ENCODE measurements at places on chromosomes 6 and 20.

GRCh38 chr6:132227904-132228303 is 173.4 kb downstream of the MOXD1 start:
- peaks cover 6% of the 10 kb centered on the region for H3K36me3 ChIP-seq
- H3K4me1 ChIP-seq: no peaks in the 10 kb centered on the region
- H3K27ac ChIP-seq: no peak overlapping the region
- DNase-seq: no peak

DNA sequence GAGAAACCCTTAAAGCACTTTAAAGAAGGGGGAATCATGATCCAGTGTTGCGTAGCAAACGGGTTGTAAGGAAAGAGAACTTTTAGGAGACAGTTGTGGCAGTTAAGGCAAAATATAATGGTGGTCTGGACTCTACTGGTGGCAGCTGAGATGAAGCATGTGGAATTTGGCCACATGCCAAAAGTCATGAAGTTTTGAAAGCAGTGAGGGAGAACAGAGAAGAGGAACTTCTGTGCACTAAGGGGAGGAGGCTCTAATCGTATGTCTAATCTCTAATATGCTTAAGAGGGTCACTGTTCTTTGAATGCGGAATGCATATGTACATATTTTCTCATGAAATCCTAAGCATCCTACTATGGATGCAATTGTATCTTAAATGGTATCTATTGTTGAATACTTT is 91.5 kb downstream of the RIMS1 start:
- no peaks in the 10 kb centered on the region for H3K4me1 ChIP-seq
- no peaks in the 10 kb centered on the region for H3K36me3 ChIP-seq
- no peak for DNase-seq
- no peak overlapping the region for H3K27ac ChIP-seq

- H3K4me1 ChIP-seq: peaks cover 6% of the 10 kb centered on the region
- H3K4me3 ChIP-seq: no peak overlapping the region
- no peak overlapping the region for H3K27ac ChIP-seq
Observed at GRCh38 chr20:59559024-59559817, 45.1 kb upstream of the PHACTR3 start.

DNA sequence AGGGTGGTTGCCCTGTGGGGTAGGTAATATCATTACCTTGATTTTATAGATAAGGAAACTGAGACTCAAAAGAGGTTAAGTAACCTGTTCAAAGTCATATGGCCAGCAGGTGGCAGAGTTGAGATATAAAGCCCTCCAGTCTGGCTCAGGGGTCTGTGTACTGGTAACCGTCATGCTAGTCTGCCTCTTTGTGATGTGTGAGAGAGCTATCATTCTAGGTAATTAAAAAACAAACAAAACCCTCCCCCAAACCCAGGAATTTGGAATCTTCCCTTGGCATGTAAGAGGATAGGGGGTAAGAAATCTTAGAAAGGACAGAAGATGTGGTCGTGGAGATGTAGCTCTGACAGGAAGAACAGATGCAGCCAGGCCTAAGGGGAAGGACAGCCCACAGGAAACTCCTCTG is 206.0 kb downstream of the CDC5L start:
- H3K36me3 ChIP-seq: peaks cover 2% of the 10 kb centered on the region
- H3K4me1 ChIP-seq: peaks cover 5% of the 10 kb centered on the region
- no peak overlapping the region for H3K27ac ChIP-seq
- peak; percentile 27 for DNase-seq
- H3K4me3 ChIP-seq: no peak overlapping the region

GRCh38 chr6:78093906-78094305 is 441.1 kb downstream of the MEI4 start:
- no peaks in the 10 kb centered on the region for H3K36me3 ChIP-seq
- DNase-seq: no peak
- H3K27ac ChIP-seq: no peak overlapping the region
- no peaks in the 10 kb centered on the region for H3K27me3 ChIP-seq
- no peaks in the 10 kb centered on the region for H3K4me1 ChIP-seq

- no peak overlapping the region for H3K4me3 ChIP-seq
- peaks cover 6% of the 10 kb centered on the region for H3K36me3 ChIP-seq
- DNase-seq: no peak
- H3K27me3 ChIP-seq: no peaks in the 10 kb centered on the region
Observed at GRCh38 chr6:11329726-11330412, 97.4 kb upstream of the NEDD9 start.

GRCh38 chr20:56975838-56976237 is 290.6 kb downstream of the BMP7 start:
- H3K36me3 ChIP-seq: no peaks in the 10 kb centered on the region
- H3K4me1 ChIP-seq: no peaks in the 10 kb centered on the region
- H3K4me3 ChIP-seq: no peak overlapping the region
- peaks cover 70% of the 10 kb centered on the region for H3K27me3 ChIP-seq

DNA sequence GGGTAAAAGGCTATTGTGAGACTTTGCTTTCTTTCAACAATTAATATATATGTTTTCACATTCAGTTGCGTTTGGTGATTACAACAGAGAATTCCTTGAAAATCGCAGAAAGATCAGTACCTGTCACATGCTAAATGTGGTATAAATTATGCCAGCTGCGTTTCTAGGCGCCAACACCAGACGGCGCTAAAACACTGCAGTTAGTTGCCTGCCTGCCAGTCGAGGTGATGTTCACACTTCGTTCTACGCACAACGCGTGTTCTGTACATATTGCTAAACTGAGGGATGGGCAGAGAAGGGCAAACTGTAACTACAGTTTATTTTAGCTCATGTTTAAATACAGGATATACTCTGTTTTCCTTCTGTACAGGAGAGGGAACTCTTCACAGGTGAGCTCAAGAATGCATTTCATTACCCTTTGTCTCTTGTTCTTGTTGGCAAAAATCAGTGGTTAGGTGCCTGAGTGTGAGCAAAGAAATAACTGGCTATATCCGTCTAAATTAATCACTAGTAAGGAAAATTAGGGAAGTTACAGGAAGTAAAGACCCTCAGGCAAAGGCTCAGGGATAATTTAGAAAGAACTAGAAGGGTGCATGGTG is 100.1 kb upstream of the RGS17 start:
- no peak overlapping the region for H3K4me3 ChIP-seq
- H3K27ac ChIP-seq: no peak overlapping the region
- H3K4me1 ChIP-seq: no peaks in the 10 kb centered on the region
- H3K27me3 ChIP-seq: no peaks in the 10 kb centered on the region
- no peak for DNase-seq

DNA sequence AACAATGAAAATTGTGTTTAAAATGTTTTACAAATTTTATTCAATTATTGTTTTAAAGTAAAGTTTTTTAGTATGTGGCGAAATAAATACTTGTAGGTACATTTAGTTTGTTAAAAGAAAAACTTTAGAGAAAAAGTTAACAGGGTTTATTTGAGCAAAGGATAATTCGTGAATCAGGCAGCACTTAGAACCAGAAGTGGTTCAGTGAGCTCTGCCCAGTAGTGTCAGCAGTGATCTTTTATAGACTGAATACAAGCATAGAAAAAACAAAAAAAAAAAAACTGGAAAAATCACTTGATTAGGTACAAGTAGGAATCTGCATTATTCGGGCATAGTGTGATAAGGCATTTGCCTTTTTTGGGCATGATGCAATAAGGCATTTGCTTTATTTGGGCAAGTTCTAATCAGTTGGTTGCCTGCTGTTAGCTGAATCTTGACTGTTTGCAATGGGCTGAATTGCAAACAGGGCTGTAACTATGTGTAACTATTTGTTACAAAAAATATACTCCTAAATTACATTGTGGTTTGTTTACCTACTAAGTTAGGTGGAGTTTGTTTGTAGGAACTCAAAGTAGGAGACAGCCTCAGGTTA is 122.9 kb upstream of the MMS22L start:
- peaks cover 9% of the 10 kb centered on the region for H3K27me3 ChIP-seq
- no peaks in the 10 kb centered on the region for H3K4me1 ChIP-seq
- no peak for DNase-seq
- no peak overlapping the region for H3K27ac ChIP-seq
